Stimulated activated CD8-positive, alpha-beta memory T cell treated with anti-CD3 and anti-CD28 coated beads, Interleukin-4, amount 100 ng/mL, for 4 hours (primary cell): ENCODE measurements at places on chromosomes 5 and 9.

GRCh38 chr9:118896324-118897000 lies 472.8 kb downstream of the BRINP1 start:
- DNase-seq, result no peak

- no peak for DNase-seq
Observed at GRCh38 chr5:173657741-173658356, 41.4 kb upstream of the BOD1 start.

DNA sequence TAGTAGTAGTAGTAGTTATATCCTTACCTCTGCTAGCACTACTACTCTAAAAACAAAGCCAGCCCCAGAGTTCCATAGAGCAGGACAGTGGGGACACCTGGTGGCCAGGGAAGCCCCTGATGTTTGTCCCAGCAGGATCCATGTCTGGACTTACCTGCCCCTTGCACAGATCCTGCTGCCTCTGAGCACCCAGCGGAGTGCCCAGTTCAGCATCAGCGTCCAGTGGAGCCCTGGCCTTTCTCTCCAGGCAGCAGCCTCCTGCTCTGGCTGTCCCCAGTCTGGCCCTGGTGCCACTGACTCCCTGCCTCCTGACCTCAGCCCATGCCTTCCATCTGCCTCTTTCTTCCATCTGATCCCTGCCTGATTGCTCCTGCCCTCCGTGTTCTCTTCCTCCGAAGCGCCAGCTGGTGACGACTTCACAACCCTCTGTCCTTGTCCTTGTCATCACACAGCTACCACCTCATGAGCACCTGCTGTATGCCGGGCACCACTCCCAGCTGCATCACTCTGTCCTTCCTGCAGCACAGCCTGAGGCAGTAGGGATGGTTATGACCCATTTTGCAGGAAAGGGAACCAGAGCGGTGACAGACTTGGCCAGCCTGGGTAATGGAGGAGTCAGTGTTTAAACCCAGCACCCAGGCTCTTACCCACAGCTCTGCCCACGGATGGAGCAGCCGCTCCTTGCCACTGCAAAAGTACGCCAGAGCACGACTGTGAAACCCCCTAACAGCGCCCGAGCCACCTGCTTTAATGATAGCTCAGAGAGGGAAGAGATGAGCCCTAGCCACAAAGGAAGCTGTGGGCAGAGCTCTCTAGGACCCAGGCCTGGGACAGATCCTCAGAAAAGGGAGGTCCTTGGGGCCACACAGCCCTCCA lies 11.5 kb downstream of the SARDH start:
- DNase-seq, result peak; percentile 29

DNA sequence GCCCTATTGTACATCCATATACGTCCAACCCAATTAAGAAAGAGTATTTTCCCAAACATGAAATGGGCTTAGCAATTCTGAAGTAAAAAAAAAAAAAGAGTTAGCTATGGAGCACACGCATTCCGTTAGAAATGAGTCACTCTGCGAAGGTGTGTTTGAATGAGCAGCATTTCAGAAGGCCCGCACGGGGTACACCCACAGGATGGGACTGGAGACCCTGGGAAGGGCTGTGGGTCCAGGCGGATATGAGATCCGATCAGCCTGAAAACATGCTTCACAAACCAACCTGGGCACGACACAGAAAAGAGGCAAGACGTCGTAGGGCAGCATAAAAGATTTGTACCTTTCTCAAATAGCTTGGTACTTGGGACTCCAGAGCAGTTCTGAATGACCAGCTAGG lies 173.9 kb upstream of the KLF9 start:
- DNase-seq, result no peak

- no peak for DNase-seq
Observed at GRCh38 chr5:64839936-64840335, 71.2 kb downstream of the CWC27 start.

DNA sequence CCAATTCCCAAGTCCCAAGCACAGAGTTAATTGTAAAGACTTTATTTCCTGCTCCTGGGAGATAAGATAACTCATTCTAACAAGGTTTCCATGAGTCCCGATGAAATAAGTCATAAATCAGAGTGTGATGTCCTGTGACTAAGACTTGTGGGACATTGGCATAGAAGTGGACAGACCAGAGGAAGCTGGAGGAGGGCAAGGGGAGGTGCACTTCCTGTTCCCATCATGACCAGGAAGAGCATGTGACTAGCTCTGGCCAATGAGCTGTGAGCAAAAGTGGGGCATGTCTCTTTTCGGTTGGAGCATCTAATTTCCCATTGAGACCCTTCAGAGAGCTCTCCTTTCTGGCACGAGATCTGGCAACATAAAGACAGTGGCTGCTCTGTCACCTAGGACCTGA lies 100.4 kb downstream of the ZNF354C start:
- DNase-seq, result no peak

DNA sequence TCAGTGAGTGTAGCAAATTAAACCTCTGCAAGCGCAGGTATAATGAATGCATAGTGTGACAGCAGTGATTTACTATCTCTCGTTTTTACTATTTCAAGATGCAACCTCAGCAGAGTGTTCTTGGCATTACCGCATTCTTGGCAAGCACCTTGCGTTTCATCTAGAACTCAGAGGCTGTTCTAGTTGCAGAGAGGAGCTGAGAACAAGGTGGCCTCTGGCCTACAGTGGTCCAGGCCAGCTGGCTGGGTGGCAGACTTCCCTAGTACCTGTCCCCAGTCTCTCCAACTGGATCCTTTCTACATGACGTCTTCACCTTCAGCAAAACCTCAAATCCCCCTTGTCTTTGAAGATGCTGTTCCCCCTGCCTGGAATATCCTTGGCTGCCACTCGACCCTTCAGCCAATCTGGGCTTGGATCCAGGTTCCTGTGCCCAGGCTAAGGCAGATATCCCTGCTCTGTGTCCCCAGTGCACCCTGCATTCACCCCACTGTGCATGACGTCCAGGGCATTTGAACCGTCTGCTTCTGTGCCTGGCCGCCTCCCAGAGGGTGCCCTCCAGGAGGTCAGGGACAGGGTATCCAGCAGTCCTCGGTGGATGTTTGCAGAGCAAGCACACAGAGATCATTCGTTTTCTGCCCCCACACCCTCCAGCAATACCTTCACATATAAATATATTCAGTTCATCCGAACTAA lies 120.4 kb upstream of the CPEB4 start:
- DNase-seq, result no peak

DNA sequence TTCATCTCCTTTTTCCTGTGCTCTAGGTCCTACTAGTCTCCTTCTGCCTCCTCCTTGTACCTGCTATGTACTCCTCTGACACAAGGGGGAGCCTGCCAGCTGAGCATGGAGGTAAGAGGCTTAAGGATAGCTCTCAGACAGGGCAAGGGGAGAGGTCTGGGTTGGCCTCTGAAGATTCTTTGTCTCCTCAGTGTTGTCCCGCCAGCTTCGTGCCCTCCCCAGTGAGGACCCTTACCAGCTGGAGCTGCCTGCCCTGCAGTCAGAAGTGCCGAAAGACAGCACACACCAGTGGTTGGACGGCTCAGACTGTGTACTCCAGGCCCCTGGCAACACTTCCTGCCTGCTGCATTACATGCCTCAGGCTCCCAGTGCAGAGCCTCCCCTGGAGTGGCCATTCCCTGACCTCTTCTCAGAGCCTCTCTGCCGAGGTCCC lies 3.8 kb downstream of the CREB3 start:
- peak; percentile 45 for DNase-seq

GRCh38 chr5:168106008-168106761 lies 185.3 kb upstream of the WWC1 start:
- no peak for DNase-seq

DNA sequence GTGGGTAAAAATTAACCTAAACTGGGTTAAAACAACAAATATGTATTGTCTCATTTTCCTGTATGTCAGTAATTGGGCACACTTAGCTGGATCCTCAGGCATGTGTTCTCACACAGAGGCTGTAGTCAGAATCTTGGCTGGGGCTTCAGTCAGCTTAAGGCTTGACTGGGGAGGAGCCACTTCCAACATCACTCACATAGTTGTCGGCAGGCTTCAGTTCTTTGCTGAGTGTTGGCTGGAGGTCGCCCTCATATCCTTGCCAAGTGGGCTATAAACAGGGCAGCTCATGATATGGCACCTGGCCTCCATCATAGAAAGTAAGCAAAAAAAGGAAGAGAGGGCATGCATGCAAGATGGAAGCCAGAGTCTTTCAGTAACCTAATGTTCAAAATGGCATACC lies 173.0 kb downstream of the GIN1 start:
- no peak for DNase-seq

GRCh38 chr5:68066277-68066955 lies 149.1 kb upstream of the PIK3R1 start:
- DNase-seq, result no peak

DNA sequence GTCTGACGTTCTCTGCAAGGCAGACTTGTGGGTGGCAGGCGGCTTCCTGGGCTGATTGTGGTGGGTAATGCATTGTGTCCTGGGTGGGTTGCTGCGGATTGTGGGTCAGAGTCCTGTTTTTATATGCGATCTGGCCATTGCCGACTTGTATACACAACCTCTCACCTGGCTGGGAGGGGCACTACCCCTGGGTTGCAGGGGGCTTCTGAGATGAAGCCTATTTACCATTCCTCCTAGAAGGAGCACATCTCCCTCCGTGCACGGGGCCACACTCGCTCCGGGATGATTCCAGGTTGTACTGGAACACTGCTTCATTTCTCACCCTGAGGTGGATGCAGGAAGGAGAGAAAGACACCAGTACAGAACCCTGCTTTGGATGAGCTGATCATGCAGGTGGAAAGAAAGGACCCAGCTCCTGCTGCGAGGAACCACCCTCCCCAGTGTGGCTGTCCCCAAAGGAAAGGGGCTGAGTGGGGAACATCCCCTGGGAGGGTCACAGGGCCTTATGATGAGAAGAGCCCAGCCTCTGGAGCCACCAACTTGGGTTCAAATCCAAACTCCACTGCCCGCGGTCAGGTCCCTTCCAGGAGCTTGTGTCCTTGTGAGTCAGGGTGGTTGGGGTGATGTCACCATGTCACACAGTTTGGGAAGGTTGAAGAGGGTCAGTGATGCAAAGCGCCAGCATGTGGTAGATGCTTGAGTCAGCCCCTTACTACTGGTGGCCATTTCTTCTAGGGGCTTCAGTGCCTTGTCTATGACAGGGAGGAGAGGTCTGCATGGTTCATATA lies 151.8 kb upstream of the COL5A1 start:
- DNase-seq, result no peak

GRCh38 chr5:52623291-52623690 lies 164.4 kb upstream of the ITGA1 start:
- no peak for DNase-seq

DNA sequence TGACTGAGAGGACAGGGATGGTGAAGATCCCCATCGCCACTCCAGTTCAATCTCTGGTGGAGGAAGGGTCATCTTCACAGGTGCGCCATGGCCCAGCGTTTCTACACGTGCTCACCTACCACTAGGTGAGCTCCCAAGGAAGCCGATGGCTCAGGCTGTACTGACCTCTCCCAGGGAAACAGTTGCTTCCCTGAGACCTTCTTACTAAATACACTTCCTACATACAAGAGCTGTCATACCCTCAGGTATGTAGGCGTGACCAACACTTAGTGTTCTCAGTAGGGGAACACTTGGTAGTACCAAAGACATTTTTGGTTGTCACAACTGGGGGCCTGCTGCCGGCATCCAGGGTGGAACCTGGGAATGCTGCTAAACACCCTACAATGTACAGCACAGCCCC lies 75.2 kb downstream of the TENT4A start:
- DNase-seq, result no peak

DNA sequence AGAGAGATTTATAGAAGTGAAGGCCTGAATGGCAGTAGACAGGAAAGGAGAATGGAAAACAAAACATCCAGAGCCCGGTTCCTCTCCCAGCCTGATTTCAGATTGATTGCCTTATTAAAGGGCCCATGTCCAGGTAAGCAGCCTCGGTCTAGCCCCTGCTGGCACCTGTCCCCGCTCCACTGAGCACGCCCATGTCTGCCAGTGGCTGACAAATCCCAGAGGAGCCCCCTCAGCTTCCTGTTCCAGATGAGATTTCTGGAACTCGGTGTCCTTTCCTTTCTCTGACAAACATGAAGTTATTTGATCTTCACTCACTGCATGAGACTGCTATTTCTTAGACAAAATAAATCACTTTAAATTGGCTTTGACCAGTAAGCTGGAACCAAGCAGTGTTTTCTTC lies 187.0 kb upstream of the ADCY2 start:
- DNase-seq, result no peak

GRCh38 chr5:167244583-167244982 lies 1046.9 kb upstream of the WWC1 start:
- no peak for DNase-seq

DNA sequence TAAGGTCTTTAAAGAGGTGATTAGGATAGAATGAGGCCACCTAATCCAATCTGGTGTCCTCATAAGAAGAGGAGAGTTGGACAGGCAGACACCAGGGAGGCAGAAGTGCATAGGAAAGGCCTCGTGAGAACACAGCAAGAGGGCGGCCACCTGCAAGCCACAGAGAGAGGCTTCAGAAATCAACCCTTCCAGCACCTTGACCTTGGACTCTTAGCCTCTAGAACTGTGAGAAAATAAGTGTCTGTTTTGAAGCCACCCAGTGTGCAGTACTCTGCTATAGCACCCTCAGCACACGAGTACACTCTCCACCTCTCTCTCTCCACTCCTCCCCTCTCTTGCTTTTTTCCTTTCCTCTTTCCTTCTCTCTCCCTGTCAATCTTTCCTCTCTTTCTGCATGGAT lies 26.8 kb downstream of the NIPAL4 start:
- no peak for DNase-seq

GRCh38 chr9:6757456-6758247 lies at the start of gene KDM4C:
TSS of gene KDM4C (plus strand) at chr9:6757973. CDS start at chr9:6792989, 35,016 bp downstream.
- peak; percentile 89 for DNase-seq

DNA sequence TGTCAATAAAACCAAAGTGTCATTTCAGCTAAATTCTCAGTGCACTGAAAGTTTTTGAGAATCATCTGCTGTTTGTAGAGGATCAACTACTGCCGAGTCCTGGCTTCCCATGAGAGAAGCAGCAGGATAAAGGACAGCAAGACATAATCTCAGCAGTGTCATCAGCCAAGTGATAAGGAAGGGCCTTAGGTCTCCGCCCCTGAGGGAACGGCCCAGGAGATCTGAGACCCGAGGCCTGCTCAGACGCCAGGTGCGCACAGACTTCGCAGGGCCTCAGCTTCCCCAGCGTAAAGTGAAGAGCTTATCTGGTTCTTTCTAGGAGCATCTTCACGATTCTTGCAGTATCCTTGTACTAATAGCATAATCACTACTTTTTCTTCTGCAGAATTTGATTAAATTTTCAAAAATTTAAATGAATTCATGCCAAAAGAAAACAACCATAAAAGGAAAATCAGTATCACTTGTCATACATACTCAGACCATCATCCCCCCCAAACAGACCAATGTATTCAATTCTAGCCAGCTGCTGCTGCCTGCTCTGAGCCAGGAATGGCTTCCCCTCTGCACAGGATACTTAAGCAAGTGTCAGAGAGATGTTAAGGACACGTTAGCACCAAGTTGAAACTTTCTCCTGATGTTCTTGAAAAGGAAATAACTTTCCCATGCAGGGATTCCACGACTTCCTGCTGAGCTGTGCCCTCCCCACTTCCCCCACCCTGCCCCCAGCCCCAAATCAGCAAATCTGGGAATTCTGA lies 2.2 kb downstream of the GFPT2 start:
- DNase-seq, result no peak

- DNase-seq, result no peak
Observed at GRCh38 chr9:113658545-113658895, 195.0 kb downstream of the RGS3 start.
